ENCODE measurements at places on chromosomes 7 and 10. TPM values are rescaled to one million over a fixed set of nuclear protein-coding genes. Genes with fewer than 3 reads are reported as not detected.

Gene MUC12
- not detected for total RNA-seq

Gene PGAM2
- total RNA-seq = under 0.01 TPM

Gene PODXL
- 17.3 TPM for total RNA-seq

Gene ARHGEF35
- total RNA-seq = 0.97 TPM

Gene TMEM225B
- 0.43 TPM for total RNA-seq

Gene CACNB2
- 1.3 TPM for total RNA-seq

Gene FAM149B1
- 28.5 TPM for total RNA-seq

Gene REEP3
- total RNA-seq = 127 TPM

Gene CFAP69
- total RNA-seq = 2.6 TPM

Gene EXOC4
- total RNA-seq = 106 TPM

Gene STEAP4
- under 0.01 TPM for total RNA-seq
